ENCODE measurements at places on chromosomes 1 and 21. TPM values are rescaled to one million over a fixed set of nuclear protein-coding genes. Genes with fewer than 3 reads are reported as not detected.
A peak's percentile ranks its signal among the peaks of the same experiment; 100 is the strongest.

GRCh38 chr21:26397545-26397944, 175.5 kb downstream of the CYYR1 start:
- H3K4me1 ChIP-seq = peaks cover 9% of the 10 kb centered on the region
- H3K4me3 ChIP-seq = no peak overlapping the region
- H3K27me3 ChIP-seq = no peaks in the 10 kb centered on the region

DNA sequence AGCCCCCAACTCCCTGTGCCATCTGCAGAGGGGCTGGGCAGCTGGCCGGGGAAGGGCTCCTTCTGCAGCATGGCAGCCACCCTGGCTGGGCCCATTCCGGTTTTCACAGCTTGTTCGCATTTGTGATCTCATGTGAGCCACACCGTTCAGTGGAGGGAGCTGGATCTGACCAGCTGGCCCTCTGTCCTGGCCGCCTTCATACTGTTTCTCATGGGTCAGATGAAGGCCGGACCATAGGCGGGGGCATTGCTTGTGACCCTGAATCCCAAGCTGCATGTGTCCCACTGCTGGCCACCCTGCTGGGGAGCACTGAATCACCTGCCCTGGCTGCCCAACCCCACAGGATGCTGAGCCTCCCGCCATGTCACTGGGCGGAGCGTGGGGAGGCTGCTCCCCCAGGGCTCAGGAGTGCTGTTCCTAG, 36.4 kb upstream of the PRSS38 start:
- no peaks in the 10 kb centered on the region for H3K27me3 ChIP-seq
- H3K36me3 ChIP-seq = peaks cover 9% of the 10 kb centered on the region
- H3K4me1 ChIP-seq = no peaks in the 10 kb centered on the region
- DNase-seq = no peak
- H3K27ac ChIP-seq = no peak overlapping the region

DNA sequence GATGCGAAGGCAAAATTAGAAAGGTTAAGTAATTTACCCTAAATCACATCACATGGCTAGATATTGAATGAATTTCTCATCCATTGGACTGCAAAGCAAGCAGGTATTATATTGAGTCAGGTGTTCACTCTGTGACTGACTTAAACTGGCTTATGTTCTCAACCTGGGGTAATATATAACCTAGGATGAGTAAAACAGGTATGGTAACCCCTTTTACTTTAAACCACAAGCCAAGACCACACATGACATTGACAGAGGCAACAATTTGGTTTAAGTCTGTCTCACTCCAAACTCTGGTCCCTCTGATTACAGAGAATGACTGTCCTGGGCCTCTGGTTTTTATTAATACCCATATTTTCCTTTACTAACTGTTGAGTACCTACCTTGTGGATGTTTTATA, 33.3 kb downstream of the MAEL start:
- H3K27me3 ChIP-seq = no peaks in the 10 kb centered on the region
- H3K4me3 ChIP-seq = no peak overlapping the region
- H3K4me1 ChIP-seq = no peaks in the 10 kb centered on the region
- no peak overlapping the region for H3K27ac ChIP-seq
- H3K36me3 ChIP-seq = no peaks in the 10 kb centered on the region

The SYCP1 gene
- not detected for polyA plus RNA-seq

DNA sequence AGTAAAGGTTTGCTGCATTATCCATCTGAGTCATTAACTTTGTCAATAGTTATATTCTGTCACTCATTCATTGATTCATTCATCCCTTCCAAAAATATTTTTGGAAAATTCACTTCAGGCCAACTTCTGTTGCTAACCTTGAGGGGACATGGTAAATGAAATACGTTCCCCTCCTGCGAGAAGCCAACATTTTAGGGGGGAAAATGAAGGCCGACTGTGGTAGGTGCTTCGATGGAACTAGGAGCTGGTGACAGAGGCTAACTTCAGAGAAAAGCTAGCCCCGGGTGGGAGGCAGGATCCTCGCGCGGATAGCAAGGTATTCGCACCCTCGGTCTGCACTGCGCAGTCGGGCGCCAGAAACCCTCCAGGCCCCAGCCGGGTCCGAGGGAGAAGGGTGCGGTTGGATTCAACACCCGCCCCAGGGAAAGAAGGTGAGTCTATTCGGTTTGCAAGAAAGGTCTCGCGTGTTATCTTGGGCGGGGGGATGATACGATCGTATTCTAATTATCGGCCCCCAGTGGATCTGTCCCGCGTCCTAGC, 646 bp upstream of the RRP15 start:
- peak overlapping the region; percentile 91 for H3K27ac ChIP-seq
- peaks cover 15% of the 10 kb centered on the region for H3K4me1 ChIP-seq
- DNase-seq = no peak
- no peaks in the 10 kb centered on the region for H3K27me3 ChIP-seq

GRCh38 chr21:36881228-36881627, 85.2 kb downstream of the HLCS start:
- H3K4me3 ChIP-seq = no peak overlapping the region
- H3K27ac ChIP-seq = no peak overlapping the region
- no peak for DNase-seq
- no peaks in the 10 kb centered on the region for H3K36me3 ChIP-seq
- no peaks in the 10 kb centered on the region for H3K4me1 ChIP-seq

GRCh38 chr1:158649052-158649451, 37.5 kb downstream of the SPTA1 start:
- H3K27ac ChIP-seq = no peak overlapping the region
- no peaks in the 10 kb centered on the region for H3K4me1 ChIP-seq
- H3K4me3 ChIP-seq = no peak overlapping the region
- no peak for DNase-seq
- H3K36me3 ChIP-seq = no peaks in the 10 kb centered on the region

DNA sequence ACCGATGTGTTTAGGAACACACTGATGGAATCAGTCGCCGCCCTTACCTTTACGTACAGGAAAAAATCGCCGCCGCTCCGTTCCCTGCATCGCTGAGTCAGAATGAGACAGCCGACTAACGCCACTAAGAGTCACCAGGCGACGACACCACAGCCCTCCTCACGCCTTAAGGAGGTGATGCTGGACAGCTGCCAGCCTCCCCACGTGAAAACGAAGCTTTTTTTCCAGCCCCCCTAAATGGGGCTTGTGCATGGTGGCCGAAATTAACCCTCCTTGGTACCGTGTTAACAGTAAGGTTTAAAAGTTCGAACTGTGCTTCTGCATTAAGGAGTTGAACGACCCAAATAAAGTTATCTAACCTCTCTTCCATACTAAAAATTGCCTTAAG, 511 bp downstream of the DNTTIP2 start:
- peaks cover 29% of the 10 kb centered on the region for H3K36me3 ChIP-seq
- peaks cover 23% of the 10 kb centered on the region for H3K4me1 ChIP-seq
- H3K4me3 ChIP-seq = peak overlapping the region; percentile 92
- H3K27me3 ChIP-seq = no peaks in the 10 kb centered on the region
